A549 treated with dexamethasone at 1 μM for 4 hours (cell line): ENCODE measurements at places on chromosomes 11 and 22. TPM values are rescaled to one million over a fixed set of nuclear protein-coding genes. Genes with fewer than 3 reads are reported as not detected.

The BCO2 gene
- total RNA-seq, result 0.92 to 1.7 TPM (median 1.3 TPM) in 5 replicates

The ACR gene
- 0.08 to 0.15 TPM in 2 of 5 replicates, not detected in the others for total RNA-seq

The TAF6L gene
- total RNA-seq, result 9.1 to 14.5 TPM (median 12.5 TPM) in 5 replicates

The SLC7A4 gene
- not detected in 5 replicates for total RNA-seq

The CSNK2A3 gene
- 1.9 to 3.6 TPM (median 2.5 TPM) in 5 replicates for total RNA-seq

The OR52A1 gene
- total RNA-seq, result not detected in 5 replicates

The CDC45 gene
- total RNA-seq, result 22.7 to 25.4 TPM (median 24.0 TPM) in 5 replicates

The KRTAP5-10 gene
- total RNA-seq, result not detected in 5 replicates
